ENCODE measurements at places on chromosomes 7 and 10.

GRCh38 chr10:104766341-104766740, 125.3 kb downstream of the SORCS3 start:
- DNase-seq: no peak

- no peak for DNase-seq
Measured at GRCh38 chr10:79143879-79144278, 75.1 kb downstream of the ZMIZ1 start.

DNA sequence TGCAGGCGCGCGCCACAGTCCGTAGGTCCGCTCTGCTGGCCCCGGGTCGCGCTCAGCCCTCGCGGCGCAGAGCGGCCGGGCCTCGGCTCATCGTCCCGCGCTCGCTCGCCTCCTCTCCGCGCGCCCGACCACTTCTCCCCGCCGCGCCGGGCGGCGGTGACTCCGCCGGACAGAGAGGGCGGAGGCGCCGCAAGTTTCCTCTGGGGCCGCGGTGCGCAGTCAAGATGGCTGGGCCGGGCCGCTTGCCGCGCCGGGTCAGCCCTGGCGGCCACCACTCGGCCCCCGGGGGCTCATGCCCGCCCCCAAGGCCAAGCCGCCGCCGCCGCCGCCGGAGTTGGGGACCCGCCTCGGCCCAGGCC, 441 bp downstream of the FZD8 start:
- DNase-seq: no peak

DNA sequence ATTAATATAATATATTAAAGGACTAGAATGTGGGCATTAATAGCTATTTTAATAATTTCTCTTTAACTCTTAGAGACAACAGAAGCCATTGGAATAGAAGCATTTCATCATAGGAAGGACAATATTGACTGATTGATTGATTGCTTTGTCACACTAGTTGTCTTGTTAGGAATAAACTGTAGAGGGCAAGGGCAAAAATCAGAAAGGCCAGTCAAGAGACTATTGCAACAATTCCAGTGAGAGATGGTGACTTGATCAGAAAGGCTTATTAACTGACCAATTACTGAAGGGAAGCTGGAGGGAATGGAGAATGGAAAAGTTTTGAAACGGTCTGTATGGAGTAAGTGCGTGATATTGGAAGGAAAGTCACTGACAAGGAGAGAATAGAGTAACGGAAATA, 87.3 kb downstream of the RUNDC3B start:
- DNase-seq: no peak

- DNase-seq: peak; percentile 54
Measured at GRCh38 chr10:5659702-5660528, 6.5 kb downstream of the ASB13 start.

DNA sequence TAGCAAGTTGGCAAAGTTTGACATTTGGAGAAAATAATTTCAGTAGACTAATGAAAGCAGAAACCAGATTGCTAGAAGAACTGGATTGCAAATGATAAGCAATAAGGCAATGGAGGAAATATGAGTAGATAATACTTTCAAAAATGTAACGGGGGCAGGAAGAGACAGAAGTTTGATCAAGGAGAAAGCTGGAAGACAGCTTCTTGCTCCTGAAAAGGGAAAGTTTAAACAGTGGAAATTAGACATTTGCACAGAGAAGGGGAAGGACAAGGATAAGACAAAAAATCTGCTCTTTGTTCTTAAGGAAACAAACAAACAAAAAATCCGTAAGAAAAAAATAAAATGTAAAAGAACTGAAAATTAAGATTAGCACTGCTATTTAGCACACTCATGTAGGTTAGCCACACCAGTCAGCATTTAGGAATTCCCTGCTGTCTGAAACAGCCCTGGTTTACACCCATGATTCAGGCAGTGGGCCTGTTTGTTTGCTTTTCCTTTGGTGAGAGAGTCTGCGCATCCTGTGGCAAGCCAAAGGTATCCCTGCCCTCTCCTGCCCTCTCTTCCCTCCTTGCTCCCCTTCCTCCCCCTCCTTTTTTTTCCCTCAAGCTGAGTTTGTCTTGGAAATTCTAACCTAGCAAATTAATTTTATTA, 104.3 kb upstream of the CAV2 start:
- peak; percentile 88 for DNase-seq

DNA sequence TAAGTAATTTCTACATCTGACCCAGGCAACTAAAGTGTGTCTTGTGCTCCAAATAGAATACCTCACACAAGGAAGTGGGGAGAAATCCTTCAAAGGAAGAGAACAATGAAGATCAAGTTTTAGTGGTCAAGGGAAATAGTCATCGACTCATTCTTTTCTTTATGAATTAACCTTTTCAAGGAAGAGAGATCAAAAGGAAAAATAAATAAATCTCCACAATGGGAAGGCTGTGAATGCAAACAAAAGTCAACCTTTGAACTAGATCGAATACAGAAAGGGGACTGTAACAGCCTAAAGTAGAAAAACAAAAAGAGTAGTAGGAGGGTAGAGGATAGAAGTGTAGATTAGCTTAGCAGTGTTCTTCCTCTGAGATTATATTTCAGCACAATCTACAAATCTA, 274.6 kb upstream of the COBL start:
- DNase-seq: no peak

DNA sequence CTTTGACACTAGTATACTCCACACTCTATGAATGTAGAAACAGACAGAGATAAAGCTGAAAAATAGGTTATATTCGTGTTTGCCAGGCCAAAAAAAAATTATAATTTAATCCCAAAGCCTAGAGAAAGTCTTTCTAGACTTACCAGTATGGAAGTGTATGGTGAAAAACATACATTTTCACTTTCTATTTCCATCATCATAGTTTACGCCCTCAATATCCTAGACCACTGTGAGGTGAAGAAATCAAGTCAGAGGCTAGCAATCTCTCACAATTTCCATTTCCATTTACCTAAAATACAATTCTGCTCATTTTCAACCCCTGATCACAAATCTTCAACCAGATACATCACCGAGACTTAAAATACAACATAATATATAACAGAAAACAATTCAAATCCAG, 16.2 kb downstream of the GPR22 start:
- no peak for DNase-seq

DNA sequence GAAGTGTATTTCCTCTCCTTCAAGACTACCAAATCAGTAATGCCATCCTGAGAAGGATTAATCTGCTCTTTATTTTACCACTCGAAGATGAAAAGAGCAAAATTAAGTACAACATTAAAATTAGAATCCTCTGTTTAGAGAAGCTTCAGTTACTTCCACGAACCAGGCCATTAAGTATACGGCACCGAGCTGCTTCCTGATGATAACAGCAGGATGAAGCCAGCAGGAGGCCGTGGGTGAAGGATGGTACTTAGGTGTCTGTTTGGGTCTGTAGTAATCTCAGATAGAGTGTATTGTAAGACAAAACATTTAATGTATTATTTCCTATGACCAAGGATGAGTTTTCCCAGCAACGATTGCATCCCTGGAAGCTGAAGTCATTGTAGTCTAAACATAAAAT, 362.8 kb downstream of the SFMBT2 start:
- DNase-seq: no peak

DNA sequence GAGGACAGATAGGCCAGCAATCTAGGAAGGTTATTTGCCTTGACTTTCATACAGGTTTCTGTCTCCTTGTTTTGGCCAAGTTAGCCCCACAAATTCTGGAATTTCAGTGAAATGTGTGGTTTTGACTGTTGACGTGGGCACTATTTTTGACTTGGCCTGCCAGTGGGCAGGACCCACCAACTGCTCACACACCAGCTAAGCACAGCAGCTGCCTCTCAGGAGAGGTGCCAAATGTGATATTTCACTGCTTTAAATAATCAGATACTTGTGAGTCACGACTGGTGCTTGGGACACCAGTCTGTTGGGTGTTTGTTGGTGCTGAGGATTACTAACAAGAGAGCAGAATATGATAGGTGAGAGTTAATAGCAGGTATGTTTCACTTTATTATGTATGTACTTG, 409.7 kb upstream of the MTPN start:
- no peak for DNase-seq

GRCh38 chr10:49429458-49429857, 33.6 kb upstream of the DRGX start:
- DNase-seq: no peak

DNA sequence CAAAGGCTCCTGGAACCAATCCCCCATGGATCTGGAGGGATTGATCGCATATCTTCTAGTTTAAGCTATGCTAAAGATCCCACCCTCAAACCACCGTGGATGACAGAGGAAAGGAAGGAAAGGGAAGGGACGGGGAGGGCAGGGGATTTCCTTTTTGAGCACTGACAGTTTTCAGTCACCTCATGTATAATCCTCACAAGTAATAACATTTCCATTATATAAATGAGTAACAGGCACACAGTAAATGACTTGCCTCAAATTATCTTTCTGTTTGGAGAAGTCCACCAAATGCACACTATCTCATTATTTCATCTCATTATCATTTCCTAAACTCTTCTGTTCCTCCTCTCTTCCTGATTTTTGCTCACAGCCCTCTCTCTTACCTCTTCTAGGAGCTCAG, 127.1 kb upstream of the AOAH start:
- DNase-seq: no peak

DNA sequence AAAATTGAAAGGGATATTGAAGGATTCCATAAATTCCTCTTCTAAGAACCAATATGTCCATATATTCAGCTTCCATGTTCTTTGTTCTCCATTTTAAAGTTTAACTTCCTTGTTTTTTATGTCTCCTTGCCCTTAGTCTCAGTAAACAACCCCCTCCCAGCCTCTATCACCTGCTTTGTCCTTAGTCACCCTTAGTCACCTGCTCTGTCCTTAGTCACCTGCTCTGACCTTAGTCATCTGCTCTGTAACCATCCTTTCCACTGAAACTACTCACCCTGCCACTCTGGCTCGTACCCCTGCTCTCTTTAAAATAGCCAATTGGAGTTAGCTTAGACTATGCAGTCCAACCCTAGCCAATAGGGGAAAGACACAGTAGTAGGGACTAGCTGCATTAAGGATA, 136.2 kb upstream of the TMEM106B start:
- no peak for DNase-seq

GRCh38 chr7:91187061-91187460, 77.2 kb upstream of the FZD1 start:
- DNase-seq: no peak

DNA sequence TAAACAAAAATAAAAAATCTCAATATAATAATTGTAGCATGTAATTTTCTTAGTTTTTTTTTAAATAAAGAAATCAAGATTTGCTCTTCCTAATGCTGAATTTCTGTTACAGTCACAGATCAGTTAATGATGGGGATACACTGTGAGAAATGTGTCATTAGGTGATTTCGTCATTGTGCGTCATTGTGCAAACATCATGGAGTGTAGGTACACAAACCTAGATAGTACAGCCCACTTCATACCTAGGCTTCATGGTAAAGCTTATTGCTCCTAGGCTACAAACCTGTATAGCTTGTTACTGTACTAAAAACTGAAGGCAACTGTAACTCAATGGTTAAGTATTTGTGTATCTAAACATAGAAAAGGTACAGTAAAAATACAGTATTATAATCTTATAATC, 74.4 kb upstream of the LSM8 start:
- no peak for DNase-seq

DNA sequence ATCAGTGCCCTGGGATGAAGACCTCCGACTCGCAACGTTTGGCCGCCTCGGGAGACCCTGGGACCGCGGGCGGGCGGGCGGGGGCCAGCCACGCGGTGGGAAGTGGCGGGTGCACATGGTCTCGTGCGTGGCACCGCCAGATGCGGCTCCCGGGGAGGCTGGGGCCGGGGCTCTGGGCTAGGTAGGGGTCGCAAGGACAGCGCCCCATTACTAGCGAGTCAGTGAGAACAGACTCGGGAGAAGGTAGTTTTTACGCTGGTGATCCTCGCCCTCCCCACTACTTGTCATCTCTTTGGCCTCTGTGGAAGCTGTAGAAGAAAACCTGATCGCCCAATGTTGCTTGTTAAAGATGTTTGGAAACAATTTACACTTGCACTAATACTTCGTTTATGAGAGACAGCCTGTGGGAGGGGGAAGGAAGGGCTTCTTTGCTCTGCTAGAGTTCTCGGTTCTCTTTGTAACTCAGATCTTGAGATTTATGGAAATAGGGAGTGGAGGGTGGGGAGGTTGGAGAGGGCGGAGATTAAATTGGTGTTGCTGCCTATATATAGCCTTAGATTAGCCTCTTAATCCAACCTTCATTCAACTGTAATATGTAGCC, 591 bp downstream of the BZW2 start:
- DNase-seq: no peak

DNA sequence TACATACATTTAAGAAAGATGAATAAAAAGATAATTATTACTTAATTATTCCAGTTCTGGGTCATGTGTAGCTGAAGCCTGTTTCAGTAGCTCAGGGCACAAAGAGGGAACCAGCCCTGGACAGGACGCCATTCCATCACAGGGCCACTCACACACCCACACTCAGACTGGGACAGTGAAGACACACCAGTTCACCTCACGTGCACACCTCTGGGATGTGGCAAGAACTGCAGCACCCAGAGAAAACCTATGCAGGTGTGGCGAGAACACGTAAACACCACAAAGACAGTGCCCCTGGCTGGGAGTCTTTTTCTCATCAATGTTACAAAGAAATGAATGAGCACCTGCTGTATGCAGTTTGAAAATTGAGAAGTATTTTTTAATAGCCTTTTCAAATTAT, 1.6 kb upstream of the IDI1 start:
- DNase-seq: no peak

GRCh38 chr10:133180965-133181639, 21.1 kb downstream of the KNDC1 start:
- DNase-seq: no peak

- DNase-seq: no peak
Measured at GRCh38 chr7:78191475-78192079, 393.0 kb downstream of the PHTF2 start.

GRCh38 chr7:43077732-43078391, 34.6 kb upstream of the HECW1 start:
- peak; percentile 26 for DNase-seq

DNA sequence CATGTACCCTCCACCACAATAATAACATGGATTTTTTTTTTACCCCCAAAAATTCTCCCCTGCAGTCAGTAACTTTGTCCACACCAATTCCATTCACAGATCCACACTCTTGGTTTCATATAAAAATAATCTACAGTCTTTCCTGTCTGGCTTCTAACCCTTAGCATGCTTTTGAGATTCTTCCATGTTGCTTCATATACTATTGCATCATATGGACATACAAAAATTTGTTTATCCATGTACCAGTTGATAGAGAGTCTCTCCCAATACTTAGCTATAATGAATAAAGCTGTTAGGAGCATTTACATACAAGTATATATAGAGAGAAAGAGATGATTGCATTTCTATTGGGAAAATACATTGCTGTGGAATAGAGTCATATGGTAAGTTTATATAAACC, 575.0 kb downstream of the XPNPEP1 start:
- DNase-seq: no peak

- no peak for DNase-seq
Measured at GRCh38 chr10:113743594-113743993, 7.9 kb upstream of the PLEKHS1 start.

- no peak for DNase-seq
Measured at GRCh38 chr7:78203042-78203720, 404.6 kb downstream of the PHTF2 start.
